IMR-90 (cell line): ENCODE measurements at places on chromosomes 11 and 22. TPM values are rescaled to one million over a fixed set of nuclear protein-coding genes. Genes with fewer than 3 reads are reported as not detected.

GRCh38 chr11:106271686-106272085 is 194.2 kb downstream of the AASDHPPT start:
- DNase-seq: peak; percentile 21

The EFCAB6 gene
- total RNA-seq: 1.1 TPM in 2 replicates

The MMP10 gene
- not detected in 2 replicates for total RNA-seq

DNA sequence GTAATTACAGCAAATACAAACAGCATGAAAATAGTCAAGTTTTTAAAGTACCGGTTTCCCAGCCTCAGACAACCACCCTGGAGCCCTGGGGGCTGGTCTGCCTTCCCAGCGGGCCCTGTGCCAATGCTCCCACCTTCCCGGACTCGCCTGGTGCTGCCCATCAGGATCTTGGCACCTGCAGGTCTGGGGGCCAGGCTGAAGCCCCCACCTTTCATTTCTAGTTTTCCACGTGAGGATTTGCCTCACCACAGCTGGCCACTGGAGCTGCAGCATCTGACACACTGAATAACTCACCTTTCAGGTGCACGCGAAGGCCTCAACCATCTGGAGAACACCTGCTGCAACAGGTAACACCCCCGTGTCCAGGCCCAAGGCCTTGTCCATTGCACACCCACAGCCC is 108.7 kb upstream of the THY1 start:
- DNase-seq: no peak

The KCNC1 gene
- total RNA-seq: not detected in 2 replicates

The PACS1 gene
- 7.3 and 8.6 TPM in 2 replicates for total RNA-seq

- DNase-seq: no peak
Measured at GRCh38 chr11:114019046-114019445, 40.5 kb upstream of the ZBTB16 start.

DNA sequence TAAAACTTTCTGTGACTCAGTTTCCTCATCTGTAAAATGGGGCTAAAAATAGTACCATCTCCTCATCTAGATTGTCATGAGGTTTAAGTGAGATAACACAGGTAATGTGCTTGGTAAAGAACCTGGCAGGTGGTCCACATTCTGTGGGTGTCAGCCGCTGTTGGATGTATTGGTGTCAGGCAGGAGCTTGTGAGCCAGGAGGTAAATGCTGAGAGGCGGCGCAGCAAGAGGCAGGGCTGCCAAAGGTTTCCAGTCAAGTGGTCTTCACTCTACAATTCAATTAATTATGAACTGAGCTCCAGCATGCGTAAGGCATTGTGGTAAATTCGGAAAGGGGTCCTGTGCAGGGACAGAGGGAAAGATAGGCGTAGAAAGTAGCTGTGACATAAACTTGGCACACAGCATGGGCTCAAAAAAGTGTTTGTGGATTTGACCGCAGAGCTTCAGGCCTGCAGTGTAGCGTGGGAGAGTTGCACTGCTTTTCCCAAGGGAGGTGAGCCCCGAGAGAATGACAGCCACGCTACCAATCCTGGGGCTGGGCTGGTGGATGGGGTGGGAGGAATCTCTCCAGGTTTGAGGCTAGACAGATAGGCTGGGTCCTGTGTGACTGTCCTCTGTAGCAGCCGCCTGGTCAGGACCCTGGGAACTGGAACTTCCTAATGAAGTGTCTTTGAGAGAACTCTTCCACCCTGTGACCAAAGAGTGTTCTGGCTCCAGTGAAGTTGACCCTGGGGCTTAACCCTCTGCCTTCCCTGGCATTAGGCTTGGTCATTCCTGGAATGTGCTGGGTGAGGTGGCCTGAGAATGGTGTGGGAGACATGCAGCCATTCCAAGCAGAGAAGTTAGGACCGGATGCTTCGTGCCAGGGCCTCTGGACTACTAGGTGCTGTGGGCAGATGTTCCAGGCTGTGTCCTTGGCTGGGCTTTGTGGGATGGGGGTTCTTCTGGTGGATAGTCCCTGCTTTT is 122.4 kb downstream of the FEZ1 start:
- peak; percentile 44 for DNase-seq

DNA sequence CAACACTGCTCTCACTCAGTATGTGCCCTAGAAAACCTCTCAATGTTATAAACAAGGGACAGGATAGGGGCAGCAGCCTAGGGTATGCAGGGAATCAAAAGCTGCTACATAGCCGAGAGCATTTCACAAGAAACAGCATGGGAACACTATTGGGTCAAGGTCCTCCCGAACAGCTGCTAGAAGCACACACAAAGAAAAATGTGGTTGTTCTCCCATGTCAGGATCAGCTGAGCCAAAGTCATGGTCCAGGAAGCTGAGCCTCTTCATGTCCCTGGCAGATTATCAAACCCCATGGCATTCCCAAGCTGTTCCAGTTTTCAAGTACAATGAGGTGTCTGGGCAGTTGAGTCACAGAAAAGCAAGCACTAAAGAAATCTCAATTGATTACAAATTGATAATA is 21.0 kb upstream of the GDPD4 start:
- DNase-seq: peak; percentile 89

- DNase-seq: peak; percentile 25
Measured at GRCh38 chr22:27420195-27420816, 381.2 kb downstream of the MN1 start.

The SPCS2 gene
- 13.3 and 15.4 TPM in 2 replicates for total RNA-seq

The ADAMTS8 gene
- total RNA-seq: under 0.01 TPM in 2 replicates

The UBQLNL gene
- 0.18 TPM in 1 of 2 replicates, not detected in the other for total RNA-seq

- DNase-seq: no peak
Measured at GRCh38 chr22:29434288-29434687, 4.1 kb upstream of the RFPL1 start.

DNA sequence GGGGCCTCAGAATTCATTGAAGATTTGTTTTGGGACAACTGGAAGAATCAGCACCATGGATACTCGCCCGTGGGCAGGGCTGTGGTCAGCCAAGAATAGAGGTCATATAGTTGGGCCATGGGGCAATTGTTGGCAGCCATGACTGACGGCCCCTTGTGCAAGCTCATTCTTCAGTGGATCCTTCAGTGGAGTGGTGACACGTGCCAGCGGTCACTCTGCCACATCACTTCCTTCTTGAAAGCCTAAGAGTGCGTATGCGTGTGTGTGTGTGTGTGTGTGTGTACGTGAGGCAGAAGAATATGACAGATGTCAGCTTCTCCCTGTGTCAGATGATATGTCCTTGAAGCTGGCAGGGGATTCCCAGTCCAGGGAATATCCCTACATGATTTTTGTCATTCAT is 1.8 kb upstream of the IL18BP start:
- DNase-seq: no peak

GRCh38 chr22:30054764-30055069 is 25.5 kb upstream of the HORMAD2 start:
- DNase-seq: no peak

GRCh38 chr11:78424334-78425270 is 7.0 kb upstream of the GAB2 start:
- peak; percentile 73 for DNase-seq

DNA sequence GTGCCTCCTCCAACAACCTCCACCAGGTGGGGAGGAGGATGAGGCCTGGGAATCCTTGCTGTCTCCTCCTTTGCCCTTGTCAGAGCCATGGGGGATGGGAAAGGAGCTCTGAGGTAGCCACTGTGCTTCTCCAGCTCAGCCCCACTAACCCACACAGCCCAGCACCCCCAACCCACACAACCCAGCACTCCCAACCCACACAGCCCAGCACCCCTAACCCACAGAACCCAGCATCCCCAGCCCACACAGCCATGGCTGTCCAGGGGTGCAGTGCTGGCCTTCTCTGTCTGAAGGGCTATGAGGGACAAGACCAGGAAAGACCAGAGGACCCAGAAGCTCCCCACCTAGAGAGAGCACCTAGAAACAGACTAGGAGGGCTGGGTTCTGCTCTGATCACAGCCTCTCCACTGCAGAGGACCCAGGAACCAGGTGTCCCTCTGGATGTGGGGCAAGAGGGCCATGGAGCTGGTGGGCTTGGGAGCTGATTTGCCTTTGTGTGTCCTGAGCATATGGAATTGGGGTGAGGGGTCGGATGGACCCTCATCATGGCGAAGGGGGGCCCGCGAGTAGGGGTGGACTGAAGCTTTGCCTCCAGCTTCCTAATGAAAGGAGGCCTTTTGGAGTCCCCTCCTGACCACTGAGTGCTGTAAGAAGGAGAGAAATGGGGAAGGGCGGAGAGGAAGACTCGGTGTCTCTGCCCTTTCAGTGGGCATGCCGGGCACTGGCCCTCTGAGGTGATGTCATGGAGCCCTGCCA is 117.6 kb upstream of the THY1 start:
- DNase-seq: no peak

GRCh38 chr11:47033439-47033838 is 96.9 kb downstream of the CSTPP1 start:
- DNase-seq: no peak

DNA sequence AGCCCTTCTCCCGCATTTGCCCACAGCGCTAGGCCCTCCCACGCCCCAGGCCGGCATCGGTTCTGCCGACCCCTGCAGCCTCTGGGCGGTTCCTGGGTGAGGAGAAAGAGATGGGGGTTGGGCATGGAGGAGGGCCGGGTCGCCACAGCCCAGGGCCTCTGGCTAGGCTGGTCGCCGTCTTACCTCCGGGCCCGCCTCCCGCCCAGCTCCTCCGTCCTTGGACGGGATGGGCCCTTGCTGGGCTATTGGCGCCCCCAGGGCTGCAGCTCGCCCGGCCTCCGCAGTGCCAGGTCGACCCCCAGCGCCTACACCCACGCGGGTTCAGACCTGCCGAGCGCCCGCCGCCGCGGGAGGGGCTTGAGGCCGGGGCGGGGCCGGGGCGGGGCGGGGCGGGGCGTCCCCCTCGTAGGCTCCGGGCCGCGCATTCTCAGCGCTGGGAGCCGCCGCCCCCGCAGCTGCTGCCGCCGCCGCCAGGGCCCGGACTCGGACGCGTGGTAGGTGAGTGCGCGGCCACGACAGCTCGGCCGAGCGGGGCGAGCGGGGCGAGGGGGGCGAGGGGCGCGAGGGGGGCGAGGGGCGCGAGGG is at the start of gene CD151:
TSS of gene CD151 (plus strand) at position 424 of the 585 bp plus-strand sequence. CDS start 3,118 bp downstream, outside the sequence.
- peak; percentile 45 for DNase-seq

DNA sequence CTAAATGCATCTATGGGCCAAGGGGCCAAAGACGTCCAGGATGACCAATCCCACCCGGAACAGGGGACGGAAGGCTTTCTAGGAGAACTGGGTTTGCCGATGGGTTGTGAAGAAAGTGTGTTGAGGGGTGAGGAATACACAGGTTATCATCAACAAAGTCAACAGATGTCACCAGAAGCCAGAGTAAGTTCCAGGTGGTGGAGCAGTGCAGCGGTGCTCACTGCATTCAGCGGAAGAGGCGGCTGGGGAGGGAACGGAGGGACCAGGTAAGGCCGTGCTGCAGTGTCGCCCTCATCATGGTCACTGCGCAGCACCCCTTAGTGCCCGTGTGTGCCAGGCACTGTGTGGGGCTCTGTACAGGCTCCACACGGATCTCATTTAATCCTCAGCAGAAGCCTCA is 176.0 kb downstream of the EFCAB6 start:
- no peak for DNase-seq

DNA sequence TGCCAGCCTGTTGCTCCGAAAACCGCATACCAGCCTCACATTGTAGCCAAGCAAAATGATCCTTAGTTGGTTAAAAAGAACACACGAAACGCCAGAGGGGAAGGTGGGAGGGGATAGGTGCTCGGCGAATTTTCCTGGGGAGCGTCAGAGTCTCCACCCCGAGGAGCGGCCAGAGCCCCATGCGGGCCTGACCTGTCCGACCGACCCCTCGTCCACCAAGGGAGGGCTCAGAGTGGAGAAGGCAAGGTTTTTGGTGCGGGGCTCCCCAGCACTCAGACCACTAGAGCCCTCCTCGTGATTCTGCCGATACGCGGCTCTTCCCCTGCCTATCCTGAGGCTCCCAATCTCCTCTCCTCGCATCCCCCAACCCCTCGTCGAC is 39.6 kb downstream of the DIXDC1 start:
- no peak for DNase-seq

The ARHGAP20 gene
- 2.5 and 2.8 TPM in 2 replicates for total RNA-seq

GRCh38 chr11:78063440-78064181 is at the start of gene THRSP:
Gene THRSP (plus strand): TSS chr11:78063861. CDS start chr11:78063882, 21 bp downstream.
- no peak for DNase-seq

DNA sequence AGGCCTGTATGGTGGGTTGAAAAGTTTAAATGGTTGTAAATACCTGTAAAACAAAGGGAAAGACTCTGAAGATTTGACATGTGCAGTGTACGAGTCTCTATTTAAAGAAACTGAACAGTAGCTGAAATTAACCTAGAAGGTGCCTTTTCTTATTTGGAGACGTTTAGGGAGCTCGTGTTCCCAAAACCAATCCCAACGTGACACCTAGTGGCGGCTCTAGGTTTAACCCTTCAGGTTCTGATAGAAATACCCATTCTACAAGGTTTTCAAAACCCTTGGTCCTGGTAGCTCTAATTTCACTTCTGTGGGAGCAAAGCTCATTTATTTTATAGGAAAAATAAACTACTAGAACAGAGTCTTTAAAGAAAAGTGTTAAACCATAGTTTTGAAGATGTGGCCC is 258.3 kb downstream of the LRRC4C start:
- DNase-seq: peak; percentile 0

DNA sequence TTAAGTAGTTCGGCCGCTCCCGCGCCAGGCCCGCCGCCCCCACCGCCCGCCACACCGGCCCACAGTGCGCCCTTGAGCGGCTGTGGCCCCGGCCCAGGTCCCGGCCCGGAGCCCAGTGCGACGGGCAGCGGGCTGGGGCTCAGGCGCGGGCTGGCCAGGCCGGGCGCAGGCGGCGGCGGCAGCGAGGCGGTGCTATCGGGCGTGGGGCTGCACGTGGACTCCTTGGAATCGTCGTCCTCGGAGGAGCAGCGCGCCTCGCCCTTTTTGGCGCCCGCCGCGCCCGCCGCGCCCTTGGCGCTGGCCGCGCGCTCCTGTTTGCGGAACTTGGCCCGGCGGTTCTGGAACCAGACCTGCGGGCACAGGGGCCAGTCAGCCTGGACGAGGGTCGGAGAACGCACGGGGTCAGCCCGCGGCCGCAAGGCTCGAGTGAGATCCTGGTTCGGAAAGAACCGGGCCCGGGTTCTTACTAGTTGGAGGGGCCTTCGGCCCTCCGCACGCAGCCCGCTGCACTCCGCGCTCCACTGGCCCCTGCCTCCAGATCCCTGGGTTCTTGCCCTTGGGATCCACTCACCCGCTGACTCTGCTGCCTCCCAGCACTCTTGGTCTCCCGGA is 4.0 kb downstream of the PHOX2A start:
- DNase-seq: no peak

- DNase-seq: no peak
Measured at GRCh38 chr11:61773356-61773755, 19.0 kb downstream of the TMEM258 start.

The CENPM gene
- total RNA-seq: 14.7 and 18.1 TPM in 2 replicates

The PPP2R1B gene
- total RNA-seq: 52.8 and 62.9 TPM in 2 replicates

- no peak for DNase-seq
Measured at GRCh38 chr11:76251576-76251975, 45.3 kb upstream of the WNT11 start.

The PLAAT5 gene
- total RNA-seq: not detected in 2 replicates
